ENCODE measurements at places on chromosomes 2 and 18.

DNA sequence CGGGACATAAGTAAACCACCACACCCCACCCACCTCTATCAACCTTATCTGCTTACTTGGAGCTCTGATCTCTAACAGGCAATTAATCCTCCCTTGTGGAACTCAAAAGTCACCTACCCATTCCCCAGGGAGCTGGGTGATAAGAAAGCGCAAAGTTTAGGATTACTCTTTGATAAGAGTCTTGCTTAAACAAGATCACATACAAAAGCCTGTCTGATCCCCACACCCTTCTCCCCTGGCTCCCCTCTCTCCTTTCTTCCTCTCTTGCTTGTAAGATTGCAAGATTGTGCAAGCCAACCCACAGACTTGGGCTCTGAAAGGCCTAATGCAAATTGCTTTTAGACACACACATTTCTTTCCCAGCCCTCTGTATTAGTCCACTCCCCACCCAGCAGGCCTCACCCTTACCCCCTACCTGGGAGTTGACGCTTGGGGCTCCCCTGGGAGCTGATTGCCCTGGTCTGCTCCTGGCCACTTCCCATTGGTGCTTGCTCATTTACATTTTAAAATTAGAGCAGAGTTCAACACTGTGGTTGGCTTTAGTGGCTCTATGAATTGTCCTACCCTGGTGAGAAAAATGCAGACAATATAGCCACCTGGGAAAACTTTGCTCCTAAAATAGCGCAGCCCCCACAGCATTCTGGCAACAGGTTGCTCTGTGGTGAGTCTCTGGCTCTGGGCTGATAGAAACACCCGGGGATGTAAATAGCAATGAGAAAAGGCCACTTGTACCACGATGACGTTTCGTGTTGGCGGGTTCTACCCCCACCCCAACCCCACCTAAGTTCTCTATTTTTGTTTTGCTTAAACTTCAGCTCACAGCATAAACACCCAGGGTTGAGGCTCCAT is 92.8 kb upstream of the MSH2 start:
- DNase-seq: no peak

DNA sequence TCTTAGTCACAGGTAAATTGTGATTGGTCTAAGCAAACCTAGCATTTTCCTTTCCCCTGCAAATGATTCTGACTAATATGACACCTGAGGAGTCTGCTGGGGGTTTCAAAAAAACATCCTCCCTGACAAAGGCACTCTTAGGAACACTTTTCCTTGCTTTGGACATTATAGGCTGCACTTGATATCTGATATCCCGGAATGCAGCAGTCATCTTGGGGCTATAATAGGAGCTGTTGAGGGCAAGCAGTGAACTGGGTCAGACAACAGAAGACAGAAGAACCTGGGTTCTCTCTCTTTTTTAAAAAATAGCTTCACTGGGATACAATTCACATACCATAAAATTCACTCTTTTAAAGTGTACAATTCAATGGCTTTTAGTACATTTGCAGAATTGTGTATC is 229.3 kb downstream of the RAB3GAP1 start:
- no peak for DNase-seq

- no peak for DNase-seq
Observed at GRCh38 chr2:137118140-137118539, 352.8 kb downstream of the THSD7B start.

DNA sequence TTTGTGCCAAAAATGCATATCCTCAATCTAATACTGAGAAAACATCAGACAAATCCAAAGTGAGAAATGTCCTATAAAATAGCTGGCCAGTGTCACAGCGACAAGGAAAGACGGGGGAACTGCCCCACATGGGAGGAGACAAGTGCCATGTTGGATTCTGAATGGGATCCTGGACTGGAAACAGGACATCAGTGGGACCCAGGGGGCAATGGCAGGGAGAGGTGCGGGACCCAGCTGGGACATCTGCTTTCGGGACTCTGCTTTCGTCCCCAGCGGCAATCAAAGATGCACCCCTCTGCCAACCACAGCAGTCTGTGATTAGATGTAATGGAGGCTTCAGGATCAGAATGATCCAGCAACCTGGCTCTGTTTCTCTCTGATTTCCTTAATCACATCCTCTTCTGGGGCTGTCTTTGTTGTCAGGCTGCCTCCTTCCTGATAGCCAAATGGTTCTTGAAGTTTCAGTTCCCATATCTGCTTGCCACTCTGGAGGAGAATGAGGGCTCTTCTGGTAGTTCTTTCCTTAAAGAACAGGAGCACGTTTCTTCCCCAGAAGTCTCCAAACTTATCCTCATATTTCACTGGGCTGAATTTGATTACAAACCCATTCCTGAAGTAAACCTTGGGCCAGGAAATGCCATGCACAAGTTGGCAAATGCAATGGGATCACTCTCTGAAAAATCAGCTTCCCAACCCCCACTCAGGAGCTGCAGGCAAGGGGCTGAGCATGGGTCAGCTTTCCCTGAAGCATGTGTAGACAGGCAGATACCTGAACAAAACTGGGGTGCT is 13.6 kb upstream of the PROC start:
- no peak for DNase-seq

DNA sequence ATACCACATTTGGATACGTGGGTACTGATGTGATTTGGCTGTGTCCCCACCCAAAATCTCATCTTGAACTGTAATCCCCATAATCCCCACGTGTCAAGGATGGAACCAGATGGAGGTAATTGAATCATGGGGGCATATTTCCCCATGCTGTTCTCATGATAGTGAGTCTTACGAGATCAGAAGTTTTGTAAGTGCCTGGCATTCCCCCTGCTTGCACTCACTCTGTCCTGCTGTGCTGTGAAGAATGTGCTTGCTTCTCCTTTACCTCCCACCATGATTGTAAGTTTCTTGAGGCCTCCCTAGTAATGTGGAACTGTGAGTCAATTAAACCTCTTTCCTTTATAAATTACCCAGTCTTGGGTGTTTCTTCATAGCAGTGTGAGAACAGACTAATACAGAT is 70.3 kb downstream of the CHST9 start:
- no peak for DNase-seq

DNA sequence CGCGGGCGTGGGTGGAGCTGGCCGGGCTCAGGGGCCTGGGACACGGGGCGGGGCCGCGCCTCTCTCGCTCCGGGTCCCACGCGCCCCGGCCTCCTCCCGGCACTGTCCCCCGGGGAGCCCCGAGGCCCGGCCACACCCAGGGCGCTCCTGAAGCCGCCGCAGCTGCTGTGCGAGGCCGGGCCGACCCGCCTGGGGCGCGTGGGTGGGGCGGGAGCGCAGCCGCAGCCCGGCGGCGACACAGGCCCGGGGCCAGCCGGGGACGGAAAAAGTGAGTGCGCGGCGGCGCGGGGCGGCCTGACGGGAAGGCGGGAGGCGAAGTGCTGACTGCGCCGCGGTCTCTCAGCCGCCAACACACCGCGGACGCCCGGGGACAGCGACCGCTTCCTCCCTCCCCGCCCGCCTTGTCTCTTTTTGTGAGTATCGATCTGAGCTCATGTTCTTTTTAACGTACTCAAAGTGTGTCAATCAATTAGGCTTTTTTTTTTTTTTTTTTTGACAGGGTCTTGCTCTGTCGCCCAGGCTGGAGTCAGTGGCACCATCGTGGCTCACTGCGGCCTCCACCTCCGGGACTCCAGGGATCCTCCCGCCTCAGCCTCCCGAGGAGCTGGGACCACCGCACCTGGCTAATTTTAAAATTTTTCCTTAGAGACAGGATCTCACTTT is 14.5 kb downstream of the PDCD1 start:
- DNase-seq: peak; percentile 71
